ENCODE measurements at places on chromosomes 5 and 9. TPM values are rescaled to one million over a fixed set of nuclear protein-coding genes. Genes with fewer than 3 reads are reported as not detected.

Gene ADGRV1
- 12.4 TPM for total RNA-seq

GRCh38 chr9:92247981-92248380, 45.5 kb downstream of the IARS1 start:
- H3K4me3 ChIP-seq: no peak overlapping the region
- peaks cover 2% of the 10 kb centered on the region for H3K4me1 ChIP-seq
- no peaks in the 10 kb centered on the region for H3K27me3 ChIP-seq
- no peak overlapping the region for H3K27ac ChIP-seq
- DNase-seq: no peak

DNA sequence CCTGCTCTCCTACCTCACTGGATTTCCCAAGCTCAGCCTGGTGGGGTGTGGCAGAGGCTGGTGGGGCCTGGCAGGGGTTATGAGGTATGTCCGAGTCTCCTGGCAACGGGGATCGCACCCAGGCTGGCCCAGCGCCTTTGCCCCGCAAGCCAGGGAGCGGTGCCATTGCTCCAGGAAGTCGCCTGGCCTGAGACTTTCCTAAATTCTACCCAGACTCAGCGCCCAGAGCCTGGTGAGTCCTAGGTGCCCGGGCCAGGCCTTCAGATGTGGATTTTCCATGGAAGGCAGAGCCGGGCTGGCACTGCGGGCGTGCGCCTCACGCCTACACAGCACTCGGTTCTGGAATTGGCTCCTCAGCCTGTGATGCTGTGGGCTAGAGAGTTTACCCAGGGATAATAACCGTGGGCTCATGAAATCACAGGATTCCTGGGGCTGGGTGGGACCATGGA, 155.4 kb upstream of the COL5A1 start:
- no peak for DNase-seq
- H3K27ac ChIP-seq: no peak overlapping the region
- no peaks in the 10 kb centered on the region for H3K4me1 ChIP-seq

DNA sequence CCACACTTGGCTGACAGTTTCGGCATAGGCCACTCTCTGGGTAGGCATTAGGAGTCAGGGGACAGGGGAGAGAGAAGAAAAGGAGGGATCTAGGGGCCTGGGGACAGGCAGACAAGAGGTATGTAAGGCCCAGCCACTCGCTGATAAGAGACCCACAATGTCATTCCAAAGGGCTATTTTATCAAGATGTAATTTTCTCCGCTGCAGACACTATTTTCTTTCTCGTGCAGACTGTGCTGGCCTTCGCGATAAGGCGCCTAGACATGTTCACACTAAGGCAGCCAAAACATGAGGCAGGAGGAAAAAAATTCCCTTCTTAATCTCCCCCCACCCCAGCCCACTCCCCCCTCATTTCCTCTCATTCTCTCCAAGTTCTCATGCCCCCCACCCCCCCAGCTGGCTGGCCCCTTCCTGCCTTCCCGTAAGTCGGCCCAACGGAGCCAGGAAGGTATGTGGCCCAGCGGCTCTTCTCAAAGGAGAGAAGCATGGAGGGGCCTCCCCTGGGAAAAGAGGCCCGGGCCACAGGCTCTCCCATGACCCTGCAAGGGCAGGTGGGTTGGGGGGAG, 44.9 kb upstream of the SYNPO start:
- H3K4me1 ChIP-seq: no peaks in the 10 kb centered on the region
- no peaks in the 10 kb centered on the region for H3K27me3 ChIP-seq
- no peak for DNase-seq
- no peaks in the 10 kb centered on the region for H3K36me3 ChIP-seq
- no peak overlapping the region for H3K27ac ChIP-seq

Gene SLCO6A1
- not detected for total RNA-seq

GRCh38 chr5:95027775-95028174, 257.1 kb downstream of the MCTP1 start:
- no peak overlapping the region for H3K27ac ChIP-seq
- H3K36me3 ChIP-seq: no peaks in the 10 kb centered on the region
- no peak for DNase-seq
- H3K27me3 ChIP-seq: peaks cover 6% of the 10 kb centered on the region
- H3K4me3 ChIP-seq: no peak overlapping the region

Gene C5
- 0.82 TPM for total RNA-seq

DNA sequence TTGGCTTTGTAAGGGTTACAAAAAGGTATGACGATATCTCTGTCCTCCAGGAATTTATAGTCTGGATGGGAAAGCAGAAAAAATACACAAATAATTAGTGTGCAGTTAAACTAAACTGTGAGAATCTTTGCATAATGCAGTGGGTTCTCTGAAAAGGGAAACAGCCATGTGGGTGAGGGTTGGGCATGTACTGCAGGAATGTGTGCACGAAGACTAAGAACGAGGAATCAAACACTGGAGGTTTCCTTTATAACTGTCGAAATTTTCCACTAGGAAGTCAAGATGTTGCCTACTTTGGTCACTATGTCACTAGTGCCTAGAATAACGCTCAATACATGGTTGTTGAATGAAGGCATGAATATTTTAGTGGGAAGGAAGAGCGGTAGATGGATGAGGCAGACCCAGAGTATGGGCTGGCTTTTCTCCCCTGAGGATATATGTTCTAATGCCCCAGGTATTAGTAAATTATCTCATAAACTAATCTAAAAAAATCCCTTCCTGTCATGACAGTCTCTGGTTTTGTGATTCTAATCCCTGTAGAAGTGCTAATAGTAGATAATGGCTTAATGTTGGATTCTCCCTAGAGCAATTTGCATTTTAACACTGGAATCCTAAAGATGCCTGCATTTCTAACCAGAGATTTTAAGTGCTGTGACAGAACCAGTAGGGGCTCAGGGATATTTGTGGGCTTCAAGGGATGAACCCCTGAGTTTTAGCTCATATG, 227.3 kb downstream of the NMUR2 start:
- no peaks in the 10 kb centered on the region for H3K4me1 ChIP-seq
- H3K27ac ChIP-seq: no peak overlapping the region
- no peak for DNase-seq

DNA sequence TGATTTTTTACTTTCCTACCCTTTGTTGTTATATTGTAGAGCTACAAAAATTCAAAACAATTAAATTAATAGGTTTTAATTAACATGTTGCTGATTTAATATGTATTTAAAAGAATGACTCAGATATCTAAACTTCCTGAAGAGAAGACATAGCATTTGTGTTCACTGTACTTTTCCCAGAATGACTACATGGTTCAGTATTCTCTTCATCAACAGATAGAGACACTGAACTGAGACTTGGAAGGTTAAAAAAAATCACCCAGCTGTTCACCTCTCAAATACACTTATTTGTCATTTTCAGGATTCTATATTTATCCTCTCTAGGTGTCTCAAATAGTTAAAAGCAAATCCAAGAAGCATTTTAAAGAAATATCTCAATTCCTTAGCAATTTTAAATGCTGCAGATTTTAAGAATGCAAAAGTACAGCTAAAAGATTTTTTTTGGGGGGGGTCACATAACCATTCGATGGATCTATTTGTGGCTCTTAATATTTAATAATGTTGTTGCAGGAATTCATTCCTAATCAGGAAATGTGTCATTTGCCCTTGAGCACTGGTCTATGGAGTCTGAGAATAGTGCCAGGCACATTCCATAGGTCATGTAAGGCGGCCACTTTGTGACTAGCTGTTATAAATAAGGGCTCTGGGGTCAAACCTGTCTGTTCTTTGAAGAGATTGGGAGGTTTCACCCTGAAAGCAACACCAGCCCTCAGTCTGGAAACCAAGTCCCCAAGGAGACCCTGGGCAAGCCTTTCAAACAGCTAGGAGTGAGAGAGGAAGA, 463.1 kb downstream of the NR2F1-AS1 start:
- no peak for DNase-seq
- H3K27me3 ChIP-seq: no peaks in the 10 kb centered on the region
- no peak overlapping the region for H3K27ac ChIP-seq

DNA sequence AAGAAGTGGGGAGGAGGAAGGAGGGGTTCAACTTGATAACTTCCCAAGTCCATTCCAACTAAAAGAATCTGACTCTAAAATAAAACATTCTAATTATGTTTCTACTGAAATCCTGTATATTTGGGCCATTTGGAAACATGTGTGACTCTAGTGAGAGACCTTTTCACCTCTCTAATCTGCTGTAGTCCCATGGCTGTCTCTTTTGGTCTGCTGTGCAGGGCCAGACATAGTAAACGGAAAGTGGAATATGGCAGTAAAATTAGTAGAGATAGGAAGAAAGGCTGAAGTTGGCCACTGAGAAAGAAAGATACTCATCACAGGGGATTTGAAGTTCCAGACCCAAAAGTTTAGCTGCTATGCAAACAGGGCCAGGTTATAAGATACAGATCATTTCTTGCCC, 15.9 kb downstream of the RFX3 start:
- DNase-seq: no peak
- H3K36me3 ChIP-seq: peaks cover 10% of the 10 kb centered on the region
- H3K27ac ChIP-seq: no peak overlapping the region
- H3K4me3 ChIP-seq: no peak overlapping the region

DNA sequence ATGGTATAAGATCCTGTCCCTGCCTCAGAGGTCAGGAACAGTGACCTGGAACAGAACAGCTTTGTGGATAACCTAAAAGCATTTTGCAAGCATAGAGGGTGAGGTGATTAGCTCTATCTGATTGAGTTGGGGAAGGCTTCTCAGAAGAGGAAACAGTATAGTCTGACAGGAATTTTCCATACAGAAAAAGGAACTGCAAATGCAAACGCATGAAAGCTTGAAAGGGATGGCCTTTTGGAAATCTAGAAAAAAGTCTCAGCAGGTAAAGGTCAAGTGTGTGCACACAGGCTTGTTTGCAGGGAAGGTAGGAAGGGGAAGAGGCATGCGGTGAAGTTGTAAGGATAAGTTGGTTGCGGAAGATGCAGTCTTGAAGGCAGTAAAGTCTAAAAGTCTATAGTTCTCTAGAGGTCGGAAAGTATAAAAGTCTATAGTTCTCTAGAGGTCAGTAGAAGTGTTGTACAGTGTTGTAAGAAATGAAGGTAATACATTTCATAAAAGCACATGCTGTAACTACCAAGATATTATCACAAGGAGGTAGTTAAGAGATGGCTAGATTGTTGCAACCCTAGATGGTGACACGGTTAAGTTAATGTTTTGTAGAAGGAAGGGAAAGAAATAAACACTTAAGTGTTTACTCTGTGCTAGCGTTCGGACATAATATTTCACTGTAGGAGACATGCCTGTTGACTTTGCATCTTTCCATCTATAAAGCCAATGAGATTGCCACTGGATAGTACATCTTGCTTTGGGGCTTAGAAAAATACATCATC, 16.7 kb upstream of the HSPB3 start:
- no peak overlapping the region for H3K27ac ChIP-seq
- no peak for DNase-seq
- H3K4me1 ChIP-seq: peaks cover 27% of the 10 kb centered on the region
- no peaks in the 10 kb centered on the region for H3K36me3 ChIP-seq
- peaks cover 9% of the 10 kb centered on the region for H3K27me3 ChIP-seq

Gene OR1Q1
- total RNA-seq: not detected

- DNase-seq: no peak
- H3K27ac ChIP-seq: no peak overlapping the region
- no peaks in the 10 kb centered on the region for H3K27me3 ChIP-seq
- peaks cover 20% of the 10 kb centered on the region for H3K4me1 ChIP-seq
These were observed 109.3 kb upstream of the CPEB4 start for GRCh38 chr5:173778784-173779304.

All from activated T-helper 2 cell treated with anti-CD3 and anti-CD28 coated beads, Interferon-gamma antibody, Interleukin-2, Interleukin-4, amounts not matched to agents 10 μg/mL and 5 μg/mL and 100 μg/mL, durations not matched to agents 14 hours and 24 hours and 36 hours (primary cell).